ENCODE measurements at places on chromosomes 16 and 17.

DNA sequence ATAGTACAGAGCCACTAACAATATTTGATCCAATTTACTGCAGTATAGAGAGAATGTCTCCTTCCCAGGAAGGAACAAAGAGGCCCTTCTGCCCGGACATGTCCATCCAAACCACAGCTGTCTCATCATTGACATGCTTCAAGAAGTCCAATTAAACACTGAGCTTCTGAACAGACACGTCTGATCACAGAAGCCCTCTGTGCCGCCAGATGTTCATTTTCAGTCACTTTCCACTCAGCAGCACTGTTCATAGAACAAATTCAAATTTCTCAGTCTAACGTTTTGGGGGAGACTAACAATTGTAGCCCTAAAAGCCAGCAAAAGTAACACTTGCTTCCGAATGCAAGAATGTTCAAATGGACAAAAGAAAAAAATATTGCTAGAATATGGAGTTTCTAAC lies 15.3 kb downstream of the ZC3H7A start:
- no peak for DNase-seq

- DNase-seq = no peak
Measured at GRCh38 chr16:83854420-83854819, 44.5 kb upstream of the MLYCD start.

DNA sequence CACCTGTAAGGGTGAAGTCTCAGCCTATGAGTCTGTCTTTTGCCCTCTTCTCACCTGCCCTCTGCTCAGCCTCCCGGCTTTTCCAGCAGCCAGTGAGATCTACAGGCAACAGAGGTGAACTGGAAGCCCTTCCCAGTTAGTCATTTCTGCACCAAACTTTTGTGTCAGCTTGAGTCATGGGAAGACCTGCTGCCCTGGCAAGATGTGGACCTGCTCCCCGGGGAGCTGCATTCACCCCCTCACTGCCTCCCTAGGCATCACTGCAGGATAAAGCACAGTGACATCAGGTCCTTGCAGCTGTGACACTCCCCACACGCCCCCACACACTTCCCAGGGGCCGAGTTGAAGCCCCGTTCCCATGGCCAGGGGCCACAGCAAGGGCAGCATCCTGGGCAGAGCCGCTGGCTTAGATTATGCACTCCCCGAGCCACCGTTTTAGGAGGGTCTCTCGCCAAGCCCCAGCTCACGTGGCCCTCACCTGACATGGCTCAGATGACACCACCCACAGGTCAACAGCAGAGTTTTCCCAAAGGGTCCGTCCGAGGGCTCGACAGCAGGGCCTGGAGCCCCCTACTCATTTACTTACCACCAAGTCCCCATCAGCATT lies 6.5 kb upstream of the ABR start:
- no peak for DNase-seq

GRCh38 chr16:13540771-13541170 lies 379.2 kb upstream of the ERCC4 start:
- DNase-seq = no peak

DNA sequence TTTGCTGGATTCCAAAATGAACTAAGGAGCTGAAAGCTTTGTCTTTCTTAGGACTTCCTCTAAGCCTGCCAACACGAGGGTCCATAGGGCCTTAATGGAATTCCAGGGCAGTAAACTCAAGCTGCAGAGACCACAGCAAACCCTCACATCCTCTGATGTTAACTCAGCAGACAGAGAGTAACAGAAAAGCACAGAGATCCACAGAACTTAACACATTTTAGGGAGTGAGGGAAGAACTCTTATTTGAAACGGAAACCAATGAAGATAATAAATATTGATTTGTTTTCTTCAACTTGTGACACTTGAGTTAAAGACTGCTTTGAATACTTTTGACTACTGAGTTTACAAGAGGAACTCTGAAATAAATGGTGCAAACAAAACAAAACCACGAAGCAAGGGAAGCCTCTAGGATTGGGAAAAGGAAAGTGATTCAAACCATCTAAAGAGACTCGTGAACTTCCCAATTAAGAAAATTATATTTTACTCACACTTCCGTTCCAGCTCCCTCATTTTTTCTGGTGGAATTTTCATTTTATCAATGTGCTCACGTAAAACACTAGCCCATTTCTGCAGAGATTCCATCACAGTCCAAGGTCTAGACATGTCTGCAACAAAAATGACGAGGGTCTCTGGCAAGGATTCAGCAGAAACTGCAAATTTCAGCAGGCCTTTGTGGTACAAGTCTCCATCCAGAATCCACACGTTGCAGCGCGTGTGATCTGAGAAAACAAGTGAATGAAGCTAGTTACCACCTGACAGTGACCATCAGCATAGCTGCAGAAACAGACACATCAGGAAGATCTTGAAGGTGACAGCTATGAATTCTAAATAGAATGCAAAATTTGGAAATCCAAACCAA lies 9.2 kb downstream of the DYNC1LI2 start:
- DNase-seq = no peak

GRCh38 chr17:77285594-77286390 lies 145.0 kb downstream of the SEC14L1 start:
- DNase-seq = no peak

GRCh38 chr16:89993971-89994370 lies 25.3 kb downstream of the DBNDD1 start:
- no peak for DNase-seq

- DNase-seq = no peak
Measured at GRCh38 chr16:4263504-4264436, 9.1 kb downstream of the TFAP4 start.

DNA sequence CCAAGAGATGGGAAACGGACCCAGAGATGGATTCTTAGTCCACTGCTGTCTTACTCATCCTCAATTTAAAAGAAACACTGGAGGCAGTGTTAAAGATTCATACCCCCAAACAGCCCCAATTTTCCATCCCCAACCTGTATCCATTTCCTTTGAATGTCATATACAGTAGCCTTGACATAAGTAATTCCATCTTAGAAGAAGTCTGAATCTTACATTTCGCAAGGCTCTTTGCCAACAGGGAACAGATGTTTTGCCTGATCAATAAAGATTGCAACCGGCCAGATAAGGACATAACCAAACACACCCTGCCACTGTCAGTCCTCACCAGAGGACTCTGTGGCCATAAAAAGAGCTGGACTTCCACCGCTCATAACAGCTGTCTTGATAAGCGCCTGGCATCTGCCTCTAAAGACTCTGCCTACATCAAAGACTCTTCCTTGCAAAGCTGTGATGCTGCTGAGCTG lies 59.0 kb upstream of the MED9 start:
- no peak for DNase-seq

GRCh38 chr17:3768769-3769168 lies 32.2 kb downstream of the ITGAE start:
- no peak for DNase-seq

DNA sequence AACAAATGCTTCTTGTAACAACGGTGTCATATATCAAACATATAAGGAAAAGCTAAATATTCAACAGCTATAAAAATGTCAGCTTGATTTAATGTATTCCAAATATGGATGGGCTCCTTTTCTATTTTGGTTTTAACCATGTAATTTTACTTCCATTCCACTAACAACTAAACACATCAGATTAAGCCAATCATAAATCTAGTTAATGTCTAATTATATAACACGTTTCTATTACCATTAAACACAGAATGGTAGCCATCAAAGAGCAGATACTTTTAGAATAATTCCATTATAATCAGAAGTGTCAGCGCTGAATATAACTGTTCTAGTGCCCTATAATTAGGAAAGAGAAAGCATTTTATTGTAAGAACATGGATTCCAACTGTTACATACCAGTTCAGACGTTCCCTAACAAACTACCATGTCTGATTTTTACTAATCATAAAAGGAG lies 10.0 kb downstream of the CMC2 start:
- DNase-seq = no peak

GRCh38 chr17:8413328-8413727 lies 15.7 kb upstream of the RNF222 start:
- DNase-seq = no peak

DNA sequence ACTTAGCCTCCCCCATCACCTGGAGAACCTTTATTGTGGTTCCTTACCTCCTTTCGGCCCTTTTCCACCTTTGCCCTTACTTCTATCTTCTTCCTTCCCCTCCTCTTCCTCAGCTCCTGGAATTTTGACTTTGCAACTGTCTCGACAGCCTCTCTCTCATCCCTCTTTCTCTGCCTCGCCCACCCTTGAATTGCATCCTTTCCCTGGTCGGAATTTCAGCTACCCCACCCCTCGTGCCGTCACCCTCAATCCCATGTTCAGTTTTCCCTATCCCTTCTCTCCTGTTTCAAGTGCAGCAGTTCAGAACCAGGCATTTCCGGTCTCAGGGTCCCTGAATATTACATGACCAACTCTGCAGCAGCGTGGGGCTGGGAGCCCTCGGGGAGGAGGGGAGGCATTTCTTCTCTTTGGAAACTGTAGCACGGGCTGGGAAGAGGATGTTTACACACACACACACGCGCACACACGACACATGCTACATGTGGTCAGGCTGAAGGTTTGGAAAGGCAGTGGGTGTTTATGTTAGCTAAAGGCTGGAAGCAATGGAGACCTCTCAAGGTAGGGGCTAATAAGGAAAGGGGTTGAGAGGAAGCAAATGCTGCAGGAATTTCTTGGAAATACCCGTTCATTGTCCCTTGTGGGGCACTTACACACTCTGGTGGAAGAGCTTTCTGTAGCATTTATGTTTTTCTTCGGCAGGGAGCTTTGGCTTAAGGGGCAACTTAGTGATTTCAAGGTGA lies 971 bp downstream of the MINK1 start:
- no peak for DNase-seq

GRCh38 chr16:85376292-85377095 lies 236.6 kb upstream of the GSE1 start:
- DNase-seq = no peak

- DNase-seq = no peak
Measured at GRCh38 chr17:48378238-48378637, 51.8 kb downstream of the SKAP1 start.

- DNase-seq = no peak
Measured at GRCh38 chr16:88768071-88768783, 16.8 kb downstream of the PIEZO1 start.

GRCh38 chr16:67279296-67280089 lies at the start of gene PLEKHG4:
Gene PLEKHG4 (plus strand): TSS chr16:67279532. CDS start chr16:67280045, 513 bp downstream.
- DNase-seq = peak; percentile 47

DNA sequence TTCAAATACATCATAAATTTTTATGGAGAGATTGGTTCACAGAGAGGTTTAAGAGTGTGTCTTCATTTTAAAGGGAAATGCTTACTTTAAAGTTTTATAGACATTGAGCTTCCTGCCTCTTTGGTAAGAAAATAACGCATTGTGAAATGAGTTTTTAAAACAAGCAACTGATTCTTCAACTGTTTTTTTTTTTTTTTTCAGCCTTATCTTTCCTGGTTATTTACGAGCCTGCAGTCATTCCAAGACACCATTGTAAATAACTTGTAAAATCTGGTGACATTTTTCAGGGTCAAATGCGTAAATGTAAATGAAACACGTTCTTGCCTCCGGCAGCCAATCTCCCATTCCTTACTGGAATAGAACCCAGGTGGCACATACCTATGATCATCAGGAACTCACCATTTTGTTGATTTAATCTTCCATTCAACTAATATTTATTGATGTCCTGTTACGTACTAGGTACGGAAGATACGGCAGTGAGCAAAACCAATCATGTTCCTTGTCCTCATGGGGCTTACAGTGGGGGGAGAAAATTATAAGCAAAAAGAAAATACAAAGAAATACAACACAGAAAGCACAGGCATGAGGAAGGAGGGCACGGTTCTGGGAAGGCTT lies 33.2 kb upstream of the CDYL2 start:
- no peak for DNase-seq

GRCh38 chr17:79252886-79253285 lies 178.3 kb downstream of the ENGASE start:
- no peak for DNase-seq

GRCh38 chr16:14559809-14560241 lies 70.2 kb downstream of the PARN start:
- no peak for DNase-seq

GRCh38 chr16:13070268-13070667 lies 168.9 kb downstream of the SHISA9 start:
- DNase-seq = no peak

- no peak for DNase-seq
Measured at GRCh38 chr17:17749025-17749772, 67.9 kb downstream of the RAI1 start.

- DNase-seq = no peak
Measured at GRCh38 chr17:7486181-7486580, 2.0 kb downstream of the POLR2A start.

GRCh38 chr16:24118126-24118821 lies 137.9 kb upstream of the CACNG3 start:
- no peak for DNase-seq

- DNase-seq = no peak
Measured at GRCh38 chr17:19449656-19450055, 38.6 kb downstream of the RNF112 start.

GRCh38 chr16:3113765-3114479 lies 1.5 kb downstream of the ZNF205 start:
- DNase-seq = no peak

DNA sequence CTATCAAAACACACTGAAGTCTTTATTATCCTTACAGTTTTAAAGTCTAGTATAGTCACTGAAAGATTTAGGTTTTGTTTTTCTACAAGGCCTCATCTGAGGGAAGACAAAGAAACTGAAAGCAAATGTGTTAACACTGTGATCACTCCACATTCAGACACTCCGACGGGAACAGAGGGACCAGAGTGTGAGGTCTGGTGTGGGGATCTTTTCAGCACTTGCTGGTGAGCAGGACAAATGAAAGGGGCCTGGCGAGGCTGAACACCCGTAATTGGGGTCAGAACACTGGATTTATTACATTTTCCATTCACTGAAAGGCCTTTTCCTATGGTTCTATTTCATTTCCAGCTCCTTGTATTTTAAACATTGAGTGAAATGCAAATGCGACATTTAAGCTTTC lies 910.5 kb downstream of the CDH11 start:
- no peak for DNase-seq

DNA sequence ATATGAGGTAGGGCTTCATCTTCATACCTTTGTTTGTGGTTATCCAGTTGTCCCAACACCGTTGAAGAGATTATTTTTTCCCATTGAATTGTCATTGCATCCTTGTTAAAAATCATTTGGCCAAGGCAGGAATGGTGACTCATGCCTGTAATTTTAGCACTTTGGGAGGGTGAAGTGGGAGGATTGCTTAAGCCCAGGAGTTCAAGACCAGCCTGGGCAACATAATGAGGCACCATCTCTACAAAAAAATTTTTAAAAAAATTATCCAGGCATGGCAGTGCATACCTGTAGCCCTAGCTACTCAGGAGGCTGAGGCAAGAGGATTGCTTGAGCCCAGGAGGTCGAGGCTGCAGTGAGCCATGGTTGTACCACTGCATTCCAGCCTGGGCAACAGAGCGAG lies 223.9 kb downstream of the TANC2 start:
- DNase-seq = no peak

GRCh38 chr17:45104497-45104896 lies 27.8 kb downstream of the PLCD3 start:
- DNase-seq = no peak

- no peak for DNase-seq
Measured at GRCh38 chr17:7530023-7530900, 18.6 kb upstream of the TNFSF12 start.

- no peak for DNase-seq
Measured at GRCh38 chr17:16286947-16287562, 66.2 kb downstream of the CENPV start.

- DNase-seq = no peak
Measured at GRCh38 chr17:59527931-59528330, 37.5 kb upstream of the DHX40 start.

- DNase-seq = no peak
Measured at GRCh38 chr16:12097523-12098428, 121.2 kb downstream of the SNX29 start.
